ENCODE measurements at places on chromosomes 11 and 22. TPM values are rescaled to one million over a fixed set of nuclear protein-coding genes. Genes with fewer than 3 reads are reported as not detected.

DNA sequence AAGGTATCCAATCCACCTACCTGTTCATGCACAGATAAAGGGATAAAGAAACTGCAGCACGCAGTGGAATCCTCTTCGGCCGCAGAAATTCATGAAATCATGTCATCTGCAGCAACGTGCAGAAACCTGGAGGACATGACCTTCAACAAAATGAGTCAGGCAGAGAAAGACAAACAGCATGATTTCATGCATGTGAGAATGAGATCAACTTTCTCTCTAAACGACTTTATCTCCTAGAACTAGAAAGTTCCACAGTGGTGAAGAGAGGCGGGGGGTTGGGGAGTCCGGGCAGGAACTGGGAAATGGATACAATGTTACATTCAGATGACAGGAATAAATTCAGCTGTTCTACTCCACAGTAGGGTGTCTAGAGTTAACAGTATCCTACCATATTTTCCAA is 9.9 kb downstream of the RGL4 start:
- no peak for DNase-seq

- DNase-seq, result no peak
These were observed 6.7 kb upstream of the RTN4RL2 start for GRCh38 chr11:57453543-57454177.

- DNase-seq, result no peak
These were observed 31.0 kb downstream of the SYT7 start for GRCh38 chr11:61549662-61550568.

DNA sequence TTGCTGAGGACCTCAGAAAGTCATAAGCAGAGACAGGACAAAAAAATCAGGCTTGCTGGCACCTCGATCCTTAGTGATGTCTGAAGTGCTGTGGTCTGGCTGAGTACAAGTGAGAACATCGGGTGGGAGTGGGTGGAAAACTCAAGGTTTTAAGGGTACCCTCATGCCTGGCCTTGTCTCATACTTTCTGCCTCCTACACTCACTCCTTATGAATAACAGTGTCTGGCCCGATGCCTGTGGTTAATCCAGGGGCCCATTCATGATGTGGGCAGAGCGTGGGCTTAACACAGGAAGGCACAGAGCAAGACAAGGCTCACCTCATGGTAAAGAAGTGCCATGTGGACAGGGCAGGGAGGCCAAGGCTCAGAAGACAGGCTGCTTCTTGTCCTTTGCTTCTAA is 11.0 kb upstream of the UCP3 start:
- no peak for DNase-seq

GRCh38 chr11:44134625-44135024 is 39.1 kb downstream of the EXT2 start:
- DNase-seq, result no peak

- DNase-seq, result no peak
These were observed 90.1 kb downstream of the KIF18A start for GRCh38 chr11:28017816-28018215.

ARHGAP8 gene
- polyA plus RNA-seq, result 2.1 TPM

ZNF280B gene
- 1.9 TPM for polyA plus RNA-seq

C11orf54 gene
- polyA plus RNA-seq, result 38.6 TPM

GRCh38 chr11:44338026-44338425 is 28.1 kb upstream of the ALX4 start:
- DNase-seq, result no peak

TRIM51 gene
- not detected for polyA plus RNA-seq

- no peak for DNase-seq
These were observed 116.8 kb downstream of the MED15 start for GRCh38 chr22:20624161-20624616.

GRCh38 chr11:68412593-68413475 is 47.7 kb upstream of the PPP6R3 start:
- DNase-seq, result no peak

- no peak for DNase-seq
These were observed 125.3 kb upstream of the TBCEL start for GRCh38 chr11:120898568-120898967.

DNA sequence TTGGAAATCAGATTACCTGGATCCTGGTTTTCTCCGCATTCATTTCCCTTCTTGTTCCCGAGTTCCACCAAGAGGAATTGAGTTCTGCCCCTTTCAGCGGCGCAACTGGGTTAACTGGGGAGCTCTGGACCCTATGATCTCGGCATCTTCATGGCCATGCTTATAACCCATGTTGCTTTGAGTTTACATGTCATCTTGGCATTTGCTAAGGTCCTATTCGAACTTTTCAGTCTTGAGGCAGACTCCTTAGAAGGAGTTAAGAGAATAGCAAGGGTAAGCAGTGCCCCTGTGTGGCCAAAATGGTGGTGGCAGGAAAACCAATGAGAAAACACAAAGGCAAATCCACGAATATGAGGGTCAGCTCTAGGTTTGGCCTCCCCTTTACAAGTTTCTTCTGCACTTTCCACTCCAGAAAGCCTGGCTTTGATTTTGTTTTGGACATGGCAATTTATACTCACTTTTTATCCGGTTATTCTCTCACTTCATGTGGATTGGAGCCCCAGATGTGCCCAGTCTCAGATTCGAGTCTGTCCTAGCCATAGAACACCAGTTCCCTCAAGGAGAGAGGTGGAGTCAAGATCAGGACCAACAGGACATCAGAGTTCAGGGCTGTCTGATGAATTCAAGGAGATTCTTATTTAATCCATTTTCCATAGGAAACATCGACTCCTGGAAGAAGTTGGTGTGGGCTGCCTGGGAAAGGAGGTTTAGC is 55.3 kb upstream of the FBXO3 start:
- DNase-seq, result peak; percentile 66

DNA sequence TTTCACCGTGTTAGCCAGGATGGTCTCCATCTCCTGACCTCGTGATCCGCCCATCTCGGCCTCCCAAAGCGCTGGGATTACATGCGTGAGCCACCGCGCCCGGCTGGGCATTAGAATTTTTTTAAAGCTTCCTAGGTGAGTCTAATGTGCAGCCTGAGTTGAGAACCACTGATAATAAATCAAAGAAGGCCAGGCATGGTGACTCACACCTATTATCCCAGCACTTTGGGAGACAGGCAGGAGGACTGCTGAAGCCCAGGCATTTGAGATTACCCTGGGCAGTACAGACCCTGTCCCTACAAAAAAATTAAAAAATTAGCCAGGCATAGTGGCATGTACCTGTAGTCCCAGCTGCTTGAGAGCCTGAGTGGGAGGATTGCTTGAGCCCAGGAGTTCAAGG is 13.7 kb downstream of the MEI1 start:
- no peak for DNase-seq

DNA sequence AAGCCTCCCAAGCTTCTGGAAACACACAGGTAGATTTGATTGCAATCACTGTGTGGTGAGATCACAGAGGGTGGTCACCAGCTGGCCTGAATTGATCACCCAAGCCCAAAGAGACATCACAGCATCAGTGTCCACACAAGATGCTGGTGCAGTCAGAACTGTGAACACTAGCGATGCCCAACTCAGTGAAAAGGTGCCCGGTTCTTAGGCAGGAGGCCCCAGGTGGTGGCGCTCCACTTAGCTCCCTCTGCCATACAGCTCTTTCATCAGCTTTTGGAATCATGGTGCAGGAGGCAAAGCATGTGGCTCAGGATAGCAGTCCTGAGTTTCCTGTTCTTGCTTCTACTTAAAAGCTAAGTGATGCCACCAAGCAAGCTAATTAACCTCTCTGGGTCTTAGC is 11.1 kb downstream of the DGCR2 start:
- no peak for DNase-seq

PTPRCAP gene
- 7.2 TPM for polyA plus RNA-seq

- DNase-seq, result no peak
These were observed 713 bp upstream of the ARL14EP start for GRCh38 chr11:30322191-30322590.

DNA sequence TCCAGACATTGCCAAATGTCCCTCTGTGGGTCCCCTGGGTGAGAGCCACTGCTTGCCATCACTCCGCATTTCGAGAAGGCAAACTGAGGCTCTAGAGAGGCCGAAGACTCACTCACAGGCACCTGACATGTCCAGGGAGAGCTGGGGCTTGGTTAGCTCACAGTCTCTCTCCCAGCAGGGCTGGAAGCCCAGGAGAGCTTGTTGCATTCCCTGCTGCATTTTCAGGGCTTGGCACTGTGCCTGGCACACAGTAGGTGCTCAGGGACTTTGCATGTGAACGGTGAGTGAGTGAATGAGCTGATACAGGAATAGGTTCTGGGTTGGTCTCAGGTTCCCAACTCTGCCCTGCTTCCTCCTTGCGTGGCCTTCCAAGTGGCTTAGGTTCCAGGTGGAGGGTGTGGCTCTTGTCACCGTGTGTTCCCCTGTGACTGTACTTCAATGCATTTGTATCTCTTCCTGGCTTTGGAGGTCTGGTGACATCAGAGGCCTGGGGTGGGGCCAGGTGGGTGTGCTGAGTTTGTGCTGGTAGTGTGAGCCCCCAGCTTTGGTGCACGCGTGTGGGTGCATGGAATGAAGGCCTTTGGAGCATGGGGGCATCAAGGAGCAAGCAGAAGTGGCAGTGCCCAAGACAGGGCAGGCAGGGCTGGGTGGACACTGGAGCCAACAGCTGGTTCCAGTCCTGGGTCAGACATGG is 18.4 kb upstream of the SMIM38 start:
- DNase-seq, result peak; percentile 19

DNA sequence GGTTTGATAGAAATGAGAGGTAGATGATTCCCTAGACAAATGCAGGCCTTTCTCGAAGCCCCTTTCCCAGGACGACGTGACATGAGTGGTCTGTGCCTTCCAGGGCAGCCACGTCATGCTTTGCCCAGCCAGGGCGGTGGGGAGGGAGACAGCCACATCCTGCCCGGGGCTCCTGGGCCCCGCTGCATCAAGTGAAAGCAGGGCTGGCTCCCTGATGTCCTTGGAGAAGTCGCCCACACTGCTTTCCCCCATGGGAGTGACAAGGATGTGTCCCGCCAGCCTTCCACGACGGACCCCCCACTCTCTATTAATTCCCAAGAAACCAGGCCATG is 13.2 kb downstream of the PPARA start:
- no peak for DNase-seq

BCL2L13 gene
- 19.9 TPM for polyA plus RNA-seq

GRCh38 chr11:69496631-69497220 is 15.3 kb downstream of the LINC01488 start:
- DNase-seq, result no peak

TMEM86A gene
- polyA plus RNA-seq, result 11.5 TPM

PRDX5 gene
- 272 TPM for polyA plus RNA-seq

BIK gene
- polyA plus RNA-seq, result not detected

GTSE1 gene
- 0.60 TPM for polyA plus RNA-seq

ALDH3B1 gene
- polyA plus RNA-seq, result 3.9 TPM

TSPAN4 gene
- 6.4 TPM for polyA plus RNA-seq

LMO2 gene
- 48.2 TPM for polyA plus RNA-seq

DNA sequence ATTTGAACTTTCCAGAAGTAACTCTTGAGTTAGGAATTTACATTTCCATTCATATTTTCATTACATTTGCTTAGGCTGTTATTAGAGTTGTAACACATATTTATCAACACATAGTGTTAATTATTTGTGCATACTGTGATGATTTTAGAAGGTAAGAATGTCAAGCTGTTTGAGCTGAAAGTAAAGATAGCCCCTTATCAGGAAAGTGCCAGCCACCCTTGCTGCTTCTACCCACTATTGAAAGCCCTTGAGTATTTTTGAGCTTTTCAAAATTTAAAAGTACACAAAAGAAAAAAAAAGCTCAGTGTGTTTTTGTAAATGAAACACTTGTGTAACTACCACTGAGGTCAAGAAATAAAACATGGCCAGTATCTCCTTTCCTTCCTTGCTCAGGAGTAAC is 8.0 kb downstream of the APLP2 start:
- no peak for DNase-seq

OR4C46 gene
- polyA plus RNA-seq, result not detected

OR8D1 gene
- not detected for polyA plus RNA-seq

DNA sequence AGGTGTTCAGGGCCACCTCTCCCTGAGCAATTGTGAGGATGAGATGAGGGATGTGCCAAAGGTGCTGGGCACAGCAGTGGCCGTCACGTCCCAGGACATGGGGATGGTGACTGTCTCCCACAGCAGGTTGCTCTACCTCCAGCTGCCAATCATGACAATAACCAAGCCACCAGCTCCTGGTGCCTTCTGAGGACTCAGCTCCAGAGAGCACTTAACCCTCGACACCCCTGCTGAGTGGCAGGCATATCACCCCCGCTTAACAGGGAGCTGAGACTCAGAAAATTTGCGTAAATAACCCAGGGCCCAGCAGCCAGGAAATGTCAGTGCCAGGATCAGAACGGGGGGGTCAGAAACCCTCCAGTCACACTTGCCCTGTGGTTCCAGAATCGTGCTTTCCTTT is 8.4 kb upstream of the PNPLA5 start:
- DNase-seq, result no peak

GRCh38 chr11:61800331-61801281 is 7.9 kb downstream of the FEN1 start:
- DNase-seq, result no peak

GRCh38 chr22:25402501-25403283 is 161.8 kb upstream of the GRK3 start:
- peak; percentile 52 for DNase-seq

- no peak for DNase-seq
These were observed 246.0 kb upstream of the TENM4 start for GRCh38 chr11:79686703-79687419.

DNA sequence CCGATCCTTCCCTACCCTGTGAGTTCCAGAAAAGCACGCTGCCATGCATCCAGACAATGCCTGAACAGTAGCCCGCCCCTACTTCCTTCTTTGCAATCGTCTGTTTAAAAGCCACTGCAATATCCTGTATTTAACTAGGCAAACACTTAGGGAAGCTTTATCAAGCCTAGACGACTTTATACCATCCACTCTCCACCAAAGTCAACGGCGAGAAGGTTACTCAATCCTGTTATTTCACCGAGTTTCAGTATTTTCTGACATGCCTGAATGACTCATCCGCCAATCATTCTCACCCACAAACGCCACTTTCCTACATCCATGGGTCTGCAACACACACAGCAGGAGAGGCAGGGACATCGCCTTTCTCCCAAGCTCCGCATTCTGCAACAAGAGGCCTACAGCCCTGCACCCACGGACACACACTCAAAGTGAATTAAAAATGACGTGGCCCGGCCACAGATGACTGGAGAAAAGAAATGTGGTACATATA is 9.3 kb downstream of the CELSR1 start:
- no peak for DNase-seq

ZNF408 gene
- polyA plus RNA-seq, result 1.4 TPM

- no peak for DNase-seq
These were observed 31.3 kb upstream of the LRRC55 start for GRCh38 chr11:57150454-57150917.

DNA sequence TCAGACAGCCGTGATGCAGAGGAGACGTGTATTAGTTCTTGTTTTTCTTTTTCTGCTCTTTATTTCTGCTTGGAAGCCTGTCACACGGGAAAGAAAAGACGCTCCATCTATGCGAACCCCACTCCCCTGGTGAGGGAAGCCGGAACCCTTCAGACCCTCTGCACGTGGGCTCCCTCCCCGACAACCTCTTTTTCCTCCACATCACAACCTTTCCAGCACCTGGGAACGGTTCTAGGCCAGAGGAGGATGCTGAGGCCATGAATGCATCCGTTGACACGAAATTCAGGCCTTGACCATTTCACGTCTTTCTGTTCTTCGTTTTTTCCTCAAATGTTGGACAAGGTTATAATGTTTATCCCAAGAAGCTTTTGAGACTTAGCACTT is 85.3 kb upstream of the WNT7B start:
- no peak for DNase-seq

GRCh38 chr11:115656669-115657068 is 152.5 kb upstream of the CADM1 start:
- no peak for DNase-seq
